ENCODE measurements at places on chromosomes 2 and 18.
A peak's percentile ranks its signal among the peaks of the same experiment; 100 is the strongest.

- DNase-seq = no peak
Measured at GRCh38 chr2:175575346-175576258, 394.1 kb upstream of the ATP5MC3 start.

DNA sequence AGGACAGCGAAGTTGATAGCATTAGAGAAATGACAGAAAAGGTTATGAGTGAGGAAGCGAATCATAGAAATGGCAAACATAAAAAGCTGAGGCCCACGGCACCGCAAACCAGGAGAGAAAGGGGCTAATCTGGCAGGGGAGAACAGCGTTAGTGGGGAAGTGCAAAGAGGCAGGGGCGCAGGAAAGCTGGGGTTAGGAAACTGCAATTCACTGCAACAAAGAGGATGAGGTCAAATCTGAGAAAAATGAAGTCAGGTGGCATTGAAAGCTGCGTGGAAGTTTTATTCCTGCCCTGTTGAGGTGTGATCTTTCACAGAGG lies 653 bp upstream of the ABI2 start:
- DNase-seq = no peak

- peak; percentile 96 for DNase-seq
Measured at GRCh38 chr2:7011356-7012083, 94.3 kb downstream of the RNF144A start.

- DNase-seq = peak; percentile 17
Measured at GRCh38 chr18:54479365-54479764, 111.7 kb upstream of the DYNAP start.

DNA sequence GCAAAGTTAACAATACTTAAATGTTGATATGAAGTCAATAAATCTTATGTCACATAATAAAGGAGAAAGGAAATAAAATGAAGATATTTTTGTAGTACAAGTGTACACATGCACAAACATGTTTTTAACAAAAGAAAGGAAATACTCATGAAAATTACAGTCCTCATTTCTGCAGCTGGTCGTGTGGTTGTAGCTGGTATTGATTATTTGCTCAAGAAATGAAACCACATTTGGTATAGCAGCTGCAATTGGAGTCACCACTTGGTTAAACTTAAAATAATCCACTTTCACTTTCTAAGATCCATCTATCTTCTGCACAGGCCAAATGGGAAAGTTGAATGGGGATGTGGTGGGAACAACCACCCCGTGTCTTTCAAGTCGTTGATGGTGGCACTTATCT lies 580.5 kb upstream of the NRXN1 start:
- no peak for DNase-seq

DNA sequence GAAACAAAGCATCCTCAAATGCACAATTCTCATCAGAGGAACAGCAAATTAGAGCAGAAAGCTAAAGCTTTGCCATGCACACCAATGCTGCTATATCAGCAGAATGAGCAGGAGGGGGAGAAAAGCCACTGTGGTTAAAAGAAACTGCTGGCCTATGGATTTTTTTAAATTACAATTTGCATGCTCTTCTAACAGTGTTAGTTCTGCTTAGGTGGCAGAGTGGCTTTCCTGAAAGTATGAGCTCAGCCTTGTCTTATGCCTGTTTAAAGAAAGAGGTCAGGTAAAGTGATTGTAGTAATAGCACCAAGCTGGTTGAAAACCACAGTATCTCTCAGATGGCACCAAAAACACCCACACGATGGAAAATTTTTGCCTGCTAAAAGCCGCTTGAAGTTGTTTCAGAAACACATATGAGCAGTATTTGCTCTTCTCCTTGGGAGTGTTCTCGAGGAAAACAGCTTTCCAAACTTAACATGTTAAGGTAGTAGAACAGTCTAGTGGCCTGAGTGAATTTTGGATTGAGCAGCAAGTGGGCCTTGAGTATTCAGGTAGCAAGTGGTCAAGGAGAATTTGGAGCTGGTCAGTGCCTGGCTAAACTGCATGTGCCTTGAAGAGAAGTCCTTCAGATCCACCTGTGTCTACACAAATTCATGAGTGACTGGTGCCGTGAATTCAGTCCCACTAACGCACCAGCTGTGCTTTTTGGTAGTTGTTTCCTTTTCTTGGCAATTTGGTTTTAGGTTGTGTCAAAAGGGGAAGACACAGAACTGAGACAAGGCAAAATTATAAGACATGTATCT lies 19.6 kb upstream of the NDUFV2 start:
- no peak for DNase-seq

DNA sequence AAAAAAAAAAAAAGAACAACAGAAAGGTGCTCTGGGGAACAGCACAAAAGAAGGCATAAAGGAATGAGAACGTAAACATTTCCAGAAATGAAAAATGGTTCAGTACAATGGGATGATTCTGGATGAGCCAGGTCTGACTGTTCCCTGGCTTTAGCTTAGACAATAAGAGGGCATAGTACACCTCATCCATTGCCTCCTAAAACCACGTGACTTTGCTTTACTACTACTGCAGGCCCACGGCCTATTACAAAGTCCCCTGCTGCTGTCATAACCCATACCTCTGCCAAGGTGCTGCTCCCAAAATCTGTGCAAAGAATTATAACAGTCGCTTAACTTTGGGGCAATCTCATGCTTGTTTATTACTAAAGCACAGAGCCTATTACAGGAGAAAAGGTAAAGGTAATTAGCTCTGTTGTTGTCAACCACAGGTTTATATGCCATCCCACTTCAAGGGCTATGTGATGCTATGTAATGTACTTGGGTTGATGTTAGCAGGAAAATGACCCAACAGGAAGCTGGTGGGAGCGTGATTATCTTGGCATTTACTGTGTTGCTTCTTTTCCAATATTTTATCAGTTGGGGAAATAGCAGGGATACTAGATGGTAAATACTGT lies 26.8 kb downstream of the STK17B start:
- no peak for DNase-seq

DNA sequence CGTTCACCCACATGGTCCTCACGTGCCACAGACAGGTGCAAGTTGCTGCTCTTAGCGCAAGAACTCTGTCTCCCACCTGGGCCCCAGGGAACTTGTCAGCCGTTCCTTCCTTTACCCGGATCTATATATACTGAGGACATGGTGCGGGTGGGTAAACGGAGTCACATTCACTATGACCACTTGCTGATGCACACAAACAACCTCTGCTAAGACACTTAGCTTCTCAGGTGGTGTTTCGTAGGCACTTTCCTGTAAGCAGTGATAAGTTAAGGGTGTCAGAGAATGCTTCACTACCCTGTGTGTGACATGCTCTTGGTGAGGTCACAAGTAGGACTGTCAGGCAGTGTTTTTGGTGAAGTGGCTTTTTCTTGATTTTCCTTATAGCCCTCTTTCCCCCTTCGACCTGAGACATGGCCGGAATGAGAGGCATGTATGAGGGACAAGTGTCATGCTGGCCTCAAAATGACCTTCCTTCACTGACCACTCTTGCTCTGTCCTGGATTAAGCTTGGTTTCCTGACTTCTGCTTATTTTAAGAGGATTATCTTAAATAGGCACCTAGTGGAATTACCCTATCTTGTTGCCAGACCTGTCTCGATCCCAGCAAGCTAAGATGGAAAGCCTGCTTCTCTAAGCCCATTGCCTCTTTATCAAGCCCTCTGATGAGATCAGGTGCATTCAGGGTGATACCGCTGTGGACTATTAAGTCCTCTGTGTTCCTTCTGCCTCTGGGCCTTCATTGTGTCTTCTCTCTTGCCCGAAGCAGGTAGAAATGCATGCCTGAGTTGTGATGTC lies 97.1 kb upstream of the CELF4 start:
- DNase-seq = no peak

DNA sequence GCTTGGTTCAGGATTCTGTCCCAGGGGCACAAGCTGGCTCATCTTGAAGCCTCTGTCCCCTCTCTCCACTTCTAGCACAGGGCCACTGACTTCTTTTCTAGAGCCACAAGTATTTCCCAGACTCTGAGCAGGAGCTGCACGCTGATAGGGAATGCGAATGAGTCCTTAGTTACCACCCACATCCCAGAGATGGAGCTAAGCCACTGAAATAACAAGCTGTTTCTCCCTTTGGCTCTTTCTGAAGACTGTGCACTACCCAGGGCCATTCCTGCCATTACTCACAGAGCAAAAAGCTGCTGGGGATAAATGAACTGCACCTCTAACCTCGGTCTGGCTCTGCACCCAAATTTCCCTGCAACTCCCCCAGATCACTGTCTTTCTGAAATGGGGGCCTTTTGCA lies 70.6 kb downstream of the TSN start:
- DNase-seq = peak; percentile 15

- DNase-seq = peak; percentile 42
Measured at GRCh38 chr18:51236225-51236624, 38.7 kb upstream of the MEX3C start.

- DNase-seq = peak; percentile 3
Measured at GRCh38 chr2:2230433-2230817, 100.7 kb downstream of the MYT1L start.

DNA sequence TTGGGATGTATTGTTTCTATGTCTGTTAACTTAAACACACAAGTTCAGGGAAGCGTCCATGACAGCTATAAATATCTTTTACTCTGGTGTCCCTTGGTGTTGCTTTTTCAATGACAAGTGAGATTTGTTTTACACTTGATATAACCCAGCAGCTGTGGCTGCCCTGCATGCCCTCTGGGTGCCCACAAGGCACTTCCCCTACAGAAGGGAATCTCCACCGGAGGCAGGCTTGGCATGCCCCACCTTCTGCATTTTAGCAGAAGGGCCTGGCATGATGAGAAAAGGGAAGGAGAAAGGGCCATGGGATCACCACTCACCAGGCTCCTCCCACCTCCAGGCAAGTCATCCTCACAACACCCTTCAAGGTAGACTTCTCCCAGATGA lies 68.7 kb downstream of the TMEM247 start:
- no peak for DNase-seq

DNA sequence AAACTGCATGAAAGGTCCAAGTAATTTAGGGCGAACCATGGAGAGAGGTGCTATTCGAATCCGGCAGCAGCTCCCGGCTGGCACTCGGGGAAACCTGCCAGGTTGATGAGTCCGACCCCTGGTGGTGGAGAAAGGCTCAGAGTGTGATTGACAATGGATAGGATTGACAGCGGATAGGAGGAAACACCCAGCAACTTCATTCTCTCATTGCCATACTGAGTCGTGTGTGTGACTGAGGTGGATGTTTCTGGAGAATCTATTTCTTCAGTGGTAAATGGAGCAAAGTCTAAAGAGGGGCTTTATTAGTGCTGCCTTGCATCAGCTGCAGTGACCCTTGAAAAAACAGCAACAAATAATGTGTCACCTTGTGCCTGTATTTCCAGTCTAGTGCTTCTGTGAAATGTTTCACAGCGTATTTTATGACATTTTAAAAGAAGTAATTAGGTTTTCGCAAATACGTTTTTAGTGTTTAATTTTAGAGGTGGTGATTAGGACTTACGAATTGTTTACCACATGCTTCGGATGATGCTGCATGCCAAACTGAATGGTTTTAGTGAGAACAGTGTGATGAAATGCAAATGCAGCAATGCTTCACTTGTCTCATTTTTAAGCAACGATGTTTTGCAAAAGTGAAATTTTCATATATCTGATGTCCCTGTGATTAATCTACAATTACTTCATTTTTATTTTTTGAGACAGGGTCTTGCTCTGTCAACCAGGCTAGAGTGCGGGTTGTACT lies 102.0 kb downstream of the DCDC2C start:
- peak; percentile 14 for DNase-seq

DNA sequence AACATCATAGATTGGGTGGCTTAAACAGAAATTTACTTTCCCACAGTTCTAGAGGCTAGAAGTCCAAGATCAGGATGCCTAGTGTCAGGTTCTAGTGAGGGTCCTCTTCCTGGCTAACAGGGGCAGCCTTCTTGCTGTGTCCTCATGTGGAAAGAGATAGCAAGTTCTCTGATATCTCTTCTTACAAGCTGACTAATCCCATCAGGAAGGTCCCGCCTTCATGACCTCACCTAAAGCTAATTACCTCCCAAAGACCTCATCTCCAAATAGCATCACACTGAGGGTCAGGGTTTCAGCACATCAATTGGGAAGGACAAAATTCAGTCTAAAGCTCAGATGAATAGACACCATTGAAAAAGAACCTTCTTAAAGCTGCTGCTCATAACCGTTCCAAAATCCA lies 22.9 kb downstream of the ACVR1 start:
- no peak for DNase-seq

DNA sequence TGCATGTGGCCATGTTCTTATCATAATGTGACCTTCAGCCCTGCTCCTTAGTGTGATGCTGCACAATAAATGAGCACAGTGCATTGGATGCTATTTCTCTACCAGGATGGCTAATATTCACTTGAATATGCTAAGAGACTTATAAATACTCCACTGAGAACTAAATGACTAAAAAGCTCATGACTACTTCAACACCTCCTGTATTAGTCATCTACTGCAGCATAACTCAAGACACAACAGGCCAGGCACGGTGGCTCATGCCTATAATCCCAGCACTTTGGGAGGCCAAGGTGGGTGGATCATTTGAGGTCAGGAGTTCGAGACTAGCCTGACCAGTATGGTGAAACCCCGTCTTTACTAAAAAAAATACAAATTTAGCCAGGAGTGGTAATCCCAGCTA lies 213.4 kb downstream of the RND3 start:
- DNase-seq = peak; percentile 68

- DNase-seq = no peak
Measured at GRCh38 chr2:119352357-119352756, 14.3 kb downstream of the C2orf76 start.

- DNase-seq = no peak
Measured at GRCh38 chr2:118094503-118094902, 6.2 kb downstream of the INSIG2 start.

- DNase-seq = peak; percentile 51
Measured at GRCh38 chr18:62957885-62958472, 242.6 kb downstream of the PHLPP1 start.

GRCh38 chr18:47260924-47261701 lies 9.7 kb upstream of the SKOR2 start:
- DNase-seq = no peak

GRCh38 chr18:42537291-42537690 lies 578.2 kb downstream of the RIT2 start:
- no peak for DNase-seq

DNA sequence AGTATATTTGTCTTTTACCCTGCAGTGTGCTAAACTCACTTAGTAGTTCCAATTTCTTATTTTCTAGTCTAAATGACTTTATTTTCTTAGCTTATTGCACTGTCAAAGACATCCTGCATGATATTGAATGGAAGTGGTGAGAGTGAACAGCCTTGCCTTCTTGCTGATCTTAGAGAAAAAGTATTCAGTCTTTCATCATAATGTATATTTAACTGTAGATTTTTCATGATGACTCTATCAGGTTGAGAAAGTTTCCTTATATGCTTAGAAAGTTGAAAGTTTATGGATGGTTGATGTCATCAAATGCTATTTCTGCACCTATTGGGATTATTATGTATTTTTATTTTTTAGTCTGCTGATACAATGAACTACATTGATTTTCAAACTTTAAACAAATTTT lies 21.3 kb upstream of the COL3A1 start:
- DNase-seq = no peak

DNA sequence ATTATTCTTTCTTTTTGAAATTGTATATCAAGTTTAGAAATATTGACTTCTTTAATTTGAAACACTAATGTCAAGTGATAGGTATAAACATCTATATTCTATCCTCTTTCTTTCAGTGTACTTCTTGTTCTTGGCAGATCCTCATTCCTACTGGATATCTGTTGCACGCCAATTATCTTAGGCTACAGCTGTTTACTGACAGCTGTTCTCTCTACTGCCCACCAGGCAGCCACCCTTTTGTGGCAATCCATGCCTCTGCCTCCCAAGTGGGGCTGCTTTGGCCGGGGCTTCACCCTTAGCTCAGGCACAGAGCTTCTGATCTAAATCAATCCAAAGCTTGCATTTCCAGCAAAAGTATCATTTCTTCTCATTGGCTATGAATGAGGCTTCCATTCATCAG lies 50.6 kb upstream of the ITSN2 start:
- DNase-seq = no peak

- DNase-seq = peak; percentile 39
Measured at GRCh38 chr2:215362562-215362904, 50.7 kb downstream of the ATIC start.

Measured in GM23248 (cell line).